ENCODE measurements at places on chromosomes 6 and 20.

- peak; percentile 30 for DNase-seq
These were observed 169.3 kb upstream of the ZNF337 start for GRCh38 chr20:25865715-25866656.

DNA sequence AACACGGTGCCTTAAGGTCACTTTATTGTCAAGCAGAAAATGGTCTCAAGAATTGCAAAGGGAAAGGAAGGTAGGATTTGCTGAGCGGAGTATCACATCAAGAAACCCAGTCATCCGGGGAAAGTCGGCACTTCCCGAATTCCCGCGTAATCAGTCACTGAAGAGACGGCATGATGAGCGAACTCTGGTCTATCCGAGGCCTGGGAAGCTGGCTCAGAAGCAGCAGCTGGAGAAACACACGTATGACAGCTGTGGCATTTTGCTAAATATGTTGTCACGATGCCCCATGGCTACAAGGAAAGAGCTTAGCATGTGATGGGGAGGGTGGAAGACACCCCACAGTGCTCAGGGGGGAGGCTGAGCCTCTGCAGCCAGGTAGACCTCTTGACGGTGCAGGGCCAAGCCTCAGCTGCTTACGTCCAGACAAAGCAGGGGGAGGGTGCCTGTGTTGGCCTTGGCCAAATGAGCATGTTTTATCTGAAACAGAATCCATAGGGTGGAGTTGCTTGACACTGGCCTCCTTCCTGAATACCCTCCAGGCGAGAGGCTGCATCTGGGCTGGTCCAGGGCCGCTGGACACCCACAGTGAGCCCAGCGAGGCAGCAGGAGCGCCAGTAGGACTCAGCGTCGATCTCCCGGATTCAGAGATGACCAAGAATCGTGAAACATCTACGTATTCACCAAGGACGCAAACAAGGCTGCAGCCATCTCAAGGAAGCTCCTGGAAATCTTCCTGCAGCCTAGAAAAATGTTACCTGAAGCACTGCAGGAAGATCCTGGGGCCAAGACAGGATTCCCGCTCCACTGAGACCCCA is 118.8 kb upstream of the AFDN start:
- DNase-seq: no peak

GRCh38 chr6:64280569-64280968 is 645.0 kb downstream of the PHF3 start:
- DNase-seq: peak; percentile 34

- DNase-seq: no peak
These were observed 39.7 kb upstream of the PPP1R3G start for GRCh38 chr6:5045416-5045815.

GRCh38 chr6:81655696-81656095 is 96.8 kb downstream of the TENT5A start:
- DNase-seq: no peak

DNA sequence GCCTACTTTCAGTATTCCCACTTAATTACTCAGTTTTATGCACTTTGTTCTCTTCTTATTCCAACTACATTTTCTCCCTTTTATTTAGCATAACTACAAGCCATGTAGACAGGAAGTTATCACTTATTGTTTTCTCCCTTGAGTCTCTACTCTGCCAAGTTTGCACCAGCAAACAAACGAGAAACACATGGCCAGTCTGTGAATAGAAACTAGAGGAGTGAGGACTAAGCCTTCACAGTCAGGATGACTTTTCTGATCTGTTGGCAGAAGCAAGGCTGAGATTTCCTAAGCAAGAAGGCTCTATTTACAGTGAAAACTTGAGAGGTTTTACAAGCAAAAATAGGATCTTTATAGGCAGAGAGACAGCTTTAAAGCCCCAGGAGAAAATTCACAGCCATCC is 69.8 kb upstream of the TINAG start:
- DNase-seq: peak; percentile 88
